LoVo (cell line): ENCODE measurements at places on chromosomes 5 and 9.
A peak's percentile ranks its signal among the peaks of the same experiment; 100 is the strongest.

GRCh38 chr5:142319105-142319504, 5.7 kb downstream of the SPRY4 start:
- no peak for DNase-seq

GRCh38 chr5:138545919-138546562, 3.0 kb upstream of the ETF1 start:
- DNase-seq, result no peak

GRCh38 chr9:137380171-137380570, 42.8 kb downstream of the EXD3 start:
- DNase-seq, result no peak

DNA sequence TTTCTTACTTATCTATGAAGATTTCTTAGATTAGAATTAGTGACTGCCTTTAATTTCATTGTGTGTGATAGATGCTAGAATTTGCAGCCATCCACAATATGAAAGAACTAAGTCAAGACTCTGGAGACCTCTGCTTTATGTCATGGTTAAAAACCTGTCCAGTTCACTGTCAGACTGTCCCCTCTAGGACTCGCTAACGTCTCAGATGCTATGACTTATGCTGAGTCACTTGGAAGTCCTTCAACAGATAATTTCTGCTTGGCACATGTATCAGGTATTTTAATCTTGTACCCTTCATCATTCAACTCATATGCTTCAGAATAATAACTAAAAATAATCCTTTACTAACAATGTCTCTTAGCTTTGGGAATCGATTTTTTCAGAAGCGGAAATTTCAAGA, 230.5 kb upstream of the DMAC1 start:
- no peak for DNase-seq

DNA sequence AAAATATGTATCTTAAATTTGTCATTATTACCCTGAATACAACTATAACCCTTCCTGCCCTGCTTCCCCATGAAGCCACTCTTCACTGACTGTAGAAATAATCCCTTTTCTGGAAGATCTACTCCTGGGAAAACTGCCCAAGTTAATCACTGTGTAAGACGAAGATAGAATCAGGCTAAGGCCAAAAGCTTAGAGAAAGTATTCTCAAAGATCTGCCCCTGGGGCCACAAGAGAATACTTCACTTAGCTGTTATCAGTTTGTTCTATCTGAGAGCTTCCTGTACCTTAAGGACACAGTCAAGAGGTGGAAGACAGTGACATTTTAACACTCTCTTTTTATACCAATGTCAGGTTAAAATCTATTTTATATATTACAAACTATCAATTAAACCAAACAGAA, 33.8 kb downstream of the RNF145 start:
- DNase-seq, result no peak

- DNase-seq, result no peak
Measured at GRCh38 chr5:42586625-42587024, 163.4 kb downstream of the GHR start.

DNA sequence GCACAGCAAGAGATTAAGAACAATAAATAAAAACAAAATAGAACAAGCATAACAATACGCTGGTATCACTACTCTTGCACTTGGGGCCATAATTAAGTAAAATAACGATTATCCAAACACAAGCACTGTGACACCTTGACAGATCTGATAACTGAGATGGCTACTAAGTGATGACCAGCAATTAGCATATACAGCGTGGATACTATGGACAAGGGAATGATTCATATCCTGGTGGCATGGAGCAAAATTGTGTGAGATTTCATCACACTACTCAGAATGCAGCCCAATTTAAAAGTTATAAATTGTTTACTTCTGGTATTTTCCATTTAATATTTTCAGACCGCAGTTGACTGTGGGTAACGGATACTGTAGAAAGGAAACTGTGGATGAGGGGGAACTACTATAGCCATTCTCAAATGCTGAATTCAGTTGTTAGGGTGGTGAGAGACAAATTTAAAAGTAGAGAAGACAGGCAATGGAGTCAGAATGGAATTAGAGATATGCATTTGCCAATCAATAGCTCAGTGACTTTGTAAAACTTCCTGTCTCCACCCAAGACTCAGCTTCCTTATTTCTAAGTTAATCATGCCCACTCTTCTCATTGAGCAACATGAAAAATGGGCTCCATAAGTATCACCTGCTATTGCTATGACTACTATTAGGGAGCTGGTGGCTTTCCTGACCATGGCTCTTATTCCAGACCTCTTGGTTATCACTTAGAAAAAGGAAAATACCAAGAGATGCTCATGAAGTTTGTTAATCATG, 300.8 kb downstream of the TRIM32 start:
- no peak for DNase-seq

- DNase-seq, result no peak
Measured at GRCh38 chr5:15513431-15513830, 13.5 kb downstream of the FBXL7 start.

- no peak for DNase-seq
Measured at GRCh38 chr5:135437422-135437795, 9.7 kb downstream of the DCANP1 start.

GRCh38 chr5:173753307-173754168, 134.6 kb upstream of the CPEB4 start:
- DNase-seq, result no peak

- DNase-seq, result no peak
Measured at GRCh38 chr5:145787001-145787400, 48.1 kb downstream of the PRELID2 start.

GRCh38 chr5:6472792-6473191, 24.1 kb downstream of the UBE2QL1 start:
- DNase-seq, result no peak

GRCh38 chr5:55823151-55823796, 27.9 kb upstream of the IL31RA start:
- DNase-seq, result no peak

DNA sequence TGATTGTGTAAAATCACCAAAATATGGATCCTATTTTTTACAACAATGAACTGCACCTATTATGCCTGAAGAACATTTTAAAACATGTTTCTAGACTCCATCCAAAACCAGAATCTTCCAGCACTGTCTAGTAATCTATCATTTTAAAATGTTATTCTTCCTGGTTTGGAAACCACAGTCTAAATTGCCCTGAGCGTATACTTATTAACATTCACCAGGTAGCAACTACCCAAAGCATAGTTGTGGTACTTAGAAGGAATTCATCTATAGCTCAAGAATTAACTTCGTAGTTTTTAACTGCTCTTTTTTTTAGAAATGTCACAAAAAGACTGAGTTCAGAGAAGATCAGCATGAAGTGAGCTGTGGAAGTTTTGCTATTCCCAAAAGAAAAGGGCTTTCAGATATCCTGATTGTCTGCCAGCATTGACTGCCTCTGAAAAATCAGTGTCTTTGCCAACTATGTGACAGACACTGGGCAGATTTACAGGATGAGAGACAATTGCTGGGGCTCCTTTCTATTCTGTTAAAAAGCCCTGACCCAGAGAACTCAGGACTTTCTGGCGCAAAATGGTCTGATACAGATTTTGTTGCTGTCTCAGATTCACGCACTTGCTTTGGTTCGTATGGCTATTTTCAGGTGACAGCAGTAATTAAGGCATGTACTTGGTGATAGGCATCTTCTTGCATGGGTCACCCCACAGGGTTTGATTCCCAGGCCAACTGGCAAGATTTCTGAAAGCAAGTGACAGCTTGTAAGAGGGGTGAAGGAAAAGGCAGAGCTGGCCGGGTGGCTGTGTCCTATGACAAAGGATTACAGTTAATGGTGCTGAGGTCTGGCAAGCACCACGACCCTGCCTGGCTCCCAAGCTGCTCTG, 152.5 kb upstream of the RAI14 start:
- DNase-seq, result no peak

DNA sequence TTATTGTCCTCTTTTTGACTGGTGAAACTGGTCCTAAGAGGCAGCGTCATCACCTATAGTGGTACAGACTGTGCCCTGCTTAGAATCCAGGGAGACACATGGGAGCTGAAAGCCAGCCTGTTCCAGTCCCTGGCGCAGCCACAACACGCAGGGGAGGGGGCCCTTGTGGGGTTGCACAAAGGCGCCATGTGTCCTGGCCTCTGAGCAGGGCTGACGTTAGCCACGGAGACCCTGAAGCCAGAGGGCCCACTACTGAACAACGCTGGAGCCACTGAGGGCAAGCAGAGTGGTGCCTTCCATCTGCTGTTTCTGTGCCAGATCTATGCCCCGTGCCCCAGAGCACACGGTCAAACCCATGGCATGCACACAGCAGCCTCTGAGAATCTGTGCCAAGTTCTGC, 147.3 kb downstream of the ACTL7B start:
- no peak for DNase-seq

GRCh38 chr5:159826351-159827214, 89.7 kb upstream of the ADRA1B start:
- DNase-seq, result peak; percentile 58

GRCh38 chr9:81374459-81375186, 314.7 kb downstream of the TLE1 start:
- DNase-seq, result no peak

DNA sequence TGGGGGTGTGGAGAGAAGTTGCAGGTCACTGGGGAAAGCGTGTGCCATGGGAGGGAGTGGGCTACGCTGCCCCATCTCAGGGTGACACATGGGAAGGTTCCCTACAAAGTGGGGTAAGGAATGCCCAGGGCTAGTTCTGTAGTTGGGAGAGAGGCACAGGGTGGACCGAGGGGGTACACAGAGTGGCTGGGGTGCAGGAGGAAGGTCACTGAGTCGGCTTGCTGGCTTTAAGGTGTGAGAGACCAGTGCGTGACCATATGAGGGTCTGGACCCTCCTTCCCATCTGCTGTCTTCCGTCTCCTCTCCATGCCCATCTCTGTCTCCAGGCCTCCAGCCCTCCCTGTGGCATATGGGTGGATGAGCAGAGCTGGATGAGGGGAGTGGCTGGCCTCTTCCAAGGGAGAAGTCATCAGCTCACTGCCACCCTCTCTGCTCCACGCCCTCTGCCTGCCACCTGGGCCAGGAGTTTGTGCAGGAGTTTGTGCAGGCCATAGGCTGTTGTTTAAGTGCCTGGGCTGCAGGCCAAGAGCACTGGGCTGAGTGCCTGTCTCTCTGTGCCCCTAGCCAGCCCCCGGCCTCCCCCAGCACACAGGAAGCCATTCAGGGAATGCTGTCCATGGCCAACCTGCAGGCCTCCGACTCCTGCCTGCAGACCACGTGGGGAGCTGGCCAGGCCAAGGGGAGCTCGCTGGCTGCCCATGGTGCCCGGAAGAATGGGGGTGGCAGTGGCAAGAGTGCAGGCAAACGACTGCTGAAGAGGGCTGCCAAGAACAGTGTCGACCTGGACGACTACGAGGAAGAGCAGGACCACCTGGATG, 96.8 kb downstream of the PHF2 start:
- DNase-seq, result no peak

- no peak for DNase-seq
Measured at GRCh38 chr9:98962861-98963260, 19.2 kb downstream of the COL15A1 start.

DNA sequence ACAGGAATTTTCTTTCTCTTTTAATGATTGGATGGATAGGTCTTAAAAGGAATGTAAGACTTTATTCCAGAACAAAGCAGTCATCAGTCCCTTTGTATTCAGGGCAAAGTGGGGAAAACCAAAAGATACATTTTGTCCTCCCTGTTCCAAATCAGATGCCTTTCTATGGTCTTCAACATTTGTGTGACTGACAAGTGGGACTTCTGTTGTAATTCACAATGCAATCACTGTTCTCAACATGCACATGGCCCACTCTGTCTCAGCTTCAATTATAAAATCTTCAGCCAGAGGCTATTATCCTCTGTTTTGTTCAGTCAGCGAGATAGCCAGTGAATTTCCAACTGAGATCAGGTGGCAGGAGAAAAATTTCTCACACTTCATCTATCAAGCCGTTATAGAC, 95.5 kb upstream of the ERBIN start:
- no peak for DNase-seq

DNA sequence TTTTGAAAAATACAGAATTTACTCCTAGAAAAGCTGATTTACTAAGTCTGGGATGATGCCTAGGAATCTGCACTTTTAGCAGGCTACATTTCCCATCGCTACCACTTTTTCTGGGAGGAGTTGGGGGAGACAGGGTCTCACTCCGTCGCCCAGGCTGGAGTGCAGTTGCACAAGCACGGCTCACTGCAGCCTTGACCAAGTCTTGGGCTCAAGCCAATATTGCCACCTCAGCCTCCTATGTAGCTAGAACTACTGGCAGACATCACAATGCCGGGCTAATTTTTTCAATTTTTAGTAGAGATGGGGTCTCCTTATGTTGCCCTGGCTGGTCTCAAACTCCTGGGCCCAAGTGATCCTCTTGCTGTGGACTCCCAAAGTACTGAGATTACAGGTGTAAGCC, 85.9 kb downstream of the NR6A1 start:
- DNase-seq, result no peak

DNA sequence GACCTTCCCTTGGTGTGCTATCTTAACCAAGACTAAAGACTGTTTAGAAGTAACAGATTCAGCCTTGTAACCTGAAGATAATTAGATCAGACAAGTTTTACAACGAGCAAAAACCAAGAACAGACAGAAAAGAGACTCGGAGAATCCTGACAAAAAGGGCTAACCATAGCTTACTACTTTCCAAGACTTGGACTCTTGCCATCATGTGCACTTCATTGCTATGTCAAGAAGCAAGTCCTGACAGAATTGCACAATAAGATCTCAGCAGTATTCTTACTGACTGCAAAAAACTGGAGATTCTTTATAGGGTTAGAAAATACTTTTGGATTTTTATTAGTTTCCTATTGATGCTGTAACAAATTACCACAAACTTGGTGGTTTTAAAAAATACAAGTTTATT, 1539.0 kb upstream of the NUDT12 start:
- peak; percentile 6 for DNase-seq

DNA sequence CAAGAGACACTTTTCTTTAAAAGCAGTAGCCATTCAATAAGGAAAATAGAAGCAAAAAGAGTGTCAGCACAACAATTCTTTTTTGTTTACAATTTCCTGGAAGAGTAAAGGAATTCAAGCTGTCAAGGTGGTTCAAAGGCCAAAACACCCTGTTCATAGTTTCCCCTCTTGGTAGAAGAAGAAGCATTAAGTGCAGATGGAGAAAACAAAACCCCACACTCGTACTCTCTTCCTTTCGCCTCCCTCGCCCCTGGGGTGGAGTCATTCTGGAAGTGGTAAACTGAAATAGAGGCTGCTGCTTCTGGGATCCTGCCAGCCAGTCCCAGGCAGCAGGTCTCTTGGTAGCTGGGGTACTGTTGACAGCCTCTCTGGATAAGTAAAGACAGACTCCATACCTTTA, 105.0 kb downstream of the ANKRD55 start:
- no peak for DNase-seq

- no peak for DNase-seq
Measured at GRCh38 chr5:143114481-143114880, 289.0 kb downstream of the NR3C1 start.
